ENCODE measurements at places on chromosomes 16 and 17.

- DNase-seq: no peak
These were observed 49.7 kb downstream of the EMP2 start for GRCh38 chr16:10530685-10531084.

DNA sequence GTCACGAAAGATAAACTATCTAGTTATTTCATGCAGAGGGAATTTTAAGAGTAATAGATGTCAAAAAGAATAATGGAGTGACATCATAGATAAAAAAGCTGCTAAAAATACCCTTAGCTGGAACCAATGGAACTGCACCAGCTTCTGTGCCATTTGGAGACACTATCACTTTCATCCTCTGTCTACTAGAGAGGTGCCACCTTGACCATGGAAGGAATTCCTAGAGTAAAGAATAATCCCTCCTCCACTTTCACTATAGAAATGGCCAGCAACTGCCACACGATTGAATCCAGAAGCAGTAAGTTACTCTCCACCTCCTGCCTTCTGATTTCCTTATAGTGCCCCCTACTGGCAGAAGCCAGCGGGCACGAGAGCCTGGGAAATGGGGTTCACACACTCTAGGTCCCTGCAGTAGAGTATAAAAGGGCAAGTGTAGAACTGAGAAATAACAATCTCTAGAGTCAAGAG is 2.8 kb upstream of the ALDH3A2 start:
- DNase-seq: peak; percentile 75

- DNase-seq: peak; percentile 94
These were observed 41.7 kb downstream of the SRL start for GRCh38 chr16:4200000-4200780.

GRCh38 chr17:32971171-32971570 is 20.5 kb upstream of the SPACA3 start:
- no peak for DNase-seq

DNA sequence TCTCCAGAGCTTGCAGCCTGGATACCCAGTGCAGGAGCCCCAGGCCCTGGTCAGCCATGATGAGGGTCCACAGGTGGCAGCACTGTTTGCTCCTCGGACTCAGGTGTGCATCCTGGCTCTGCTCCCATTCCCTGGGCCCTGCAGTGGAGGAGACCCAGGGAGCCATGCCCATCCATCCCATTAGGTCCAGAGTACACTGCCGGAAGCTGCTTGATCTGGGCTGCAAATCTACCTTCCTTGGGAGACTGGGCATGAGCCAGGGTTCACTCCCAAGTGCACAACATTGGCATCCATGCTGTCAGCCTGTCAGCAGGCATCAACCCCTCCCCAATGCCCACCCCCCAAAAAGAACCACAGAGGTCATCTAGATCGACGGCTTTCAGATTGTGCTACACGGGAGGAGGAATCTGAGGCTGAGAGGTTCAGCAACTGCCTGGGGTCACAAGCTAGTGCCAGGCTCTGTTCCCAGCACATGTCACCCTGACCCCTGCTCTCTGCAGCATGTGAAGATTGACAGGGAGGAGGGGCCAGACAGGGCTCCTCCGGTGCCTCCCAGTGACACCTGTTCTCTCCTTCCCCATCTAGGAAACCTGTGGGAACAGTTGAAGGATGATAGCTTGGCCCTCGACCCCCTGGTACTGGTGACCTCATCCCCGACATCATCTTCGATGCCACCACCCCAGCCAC is 15.7 kb downstream of the UNC119 start:
- DNase-seq: peak; percentile 82

DNA sequence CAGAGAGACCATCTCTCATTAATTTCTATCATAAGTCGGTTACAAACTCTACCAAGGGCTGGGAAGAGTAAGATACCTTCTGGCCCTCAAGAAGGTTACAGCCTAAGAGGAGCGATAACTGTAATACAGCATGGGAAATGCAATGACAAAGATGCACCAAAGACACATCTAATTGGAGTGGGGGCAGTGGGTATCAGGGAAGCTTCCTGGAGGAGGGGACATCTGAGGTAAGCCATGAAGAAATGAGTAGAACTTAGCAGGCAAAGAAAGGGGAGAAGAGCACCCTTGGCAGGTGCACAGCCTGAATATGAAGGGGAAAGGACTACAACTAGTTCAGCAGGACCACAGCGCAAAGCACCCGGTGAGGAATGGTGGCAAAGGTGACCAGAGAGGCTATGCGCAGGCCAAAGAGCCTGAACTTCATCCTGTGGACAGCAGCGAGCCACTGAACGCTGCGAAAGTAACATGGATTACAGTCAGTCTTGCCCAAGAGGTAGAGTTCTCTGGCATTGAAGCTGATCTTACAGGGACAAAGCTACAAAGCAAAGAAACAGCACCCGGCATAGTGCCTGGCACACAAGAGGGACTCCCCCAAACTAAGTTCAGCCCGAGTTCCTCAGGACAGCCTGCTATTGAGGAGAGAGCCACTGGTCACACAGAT is 2.8 kb downstream of the TBC1D10B start:
- peak; percentile 47 for DNase-seq

DNA sequence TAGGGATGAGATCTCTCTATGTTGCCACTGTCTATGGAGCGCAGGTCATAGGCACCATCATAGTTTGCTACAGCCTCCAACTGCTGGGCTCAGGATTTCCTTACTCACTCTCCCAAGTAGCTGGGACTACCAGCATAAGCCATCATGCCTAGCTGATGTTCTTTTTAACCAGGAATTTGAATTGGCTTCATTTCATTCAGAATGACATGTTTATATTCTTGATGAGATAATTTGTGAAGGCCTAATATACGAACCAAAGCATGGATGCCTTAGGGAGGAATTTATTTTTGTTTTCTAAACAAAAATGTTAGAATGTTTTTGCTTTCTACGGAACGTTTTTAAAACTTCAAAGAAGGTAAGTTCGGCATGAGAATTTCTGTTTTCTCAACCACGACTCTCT is 71.6 kb downstream of the HS3ST3B1 start:
- no peak for DNase-seq

- DNase-seq: peak; percentile 68
These were observed 127.1 kb upstream of the HS3ST3A1 start for GRCh38 chr17:13728781-13729180.

DNA sequence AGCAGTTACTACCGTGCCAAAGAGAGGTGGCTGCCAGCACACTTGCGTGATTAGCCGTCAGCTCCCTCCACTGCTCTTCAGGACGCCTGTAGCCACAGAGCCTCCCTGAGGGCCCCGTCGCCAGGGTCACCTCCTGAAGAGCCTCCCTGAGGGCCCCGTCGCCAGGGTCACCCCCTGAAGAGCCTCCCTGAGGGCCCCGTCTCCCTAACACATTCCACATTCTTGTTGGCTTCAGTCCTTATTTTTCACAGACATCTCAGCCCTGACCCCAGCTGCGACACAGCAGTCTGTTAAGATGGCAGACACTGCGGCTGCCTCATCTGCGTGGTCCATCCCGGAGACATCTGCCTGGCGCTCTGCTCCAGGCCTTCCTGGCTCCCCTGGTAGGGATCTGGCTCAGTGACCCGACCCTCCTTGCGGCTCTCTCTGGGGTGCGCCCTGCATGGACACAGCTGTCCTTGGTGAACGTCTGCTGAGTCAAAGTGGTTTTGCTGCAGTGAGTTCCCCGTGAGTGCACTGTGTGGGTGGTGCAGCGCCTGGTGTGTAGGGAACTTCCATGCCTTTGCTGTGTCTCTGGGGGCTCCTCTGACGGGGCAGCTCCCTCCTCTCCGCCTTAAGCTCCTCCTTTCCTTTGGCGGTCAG is 11.4 kb downstream of the ACSF3 start:
- peak; percentile 78 for DNase-seq

- DNase-seq: peak; percentile 88
These were observed 699 bp downstream of the MPRIP start for GRCh38 chr17:17042851-17043460.

DNA sequence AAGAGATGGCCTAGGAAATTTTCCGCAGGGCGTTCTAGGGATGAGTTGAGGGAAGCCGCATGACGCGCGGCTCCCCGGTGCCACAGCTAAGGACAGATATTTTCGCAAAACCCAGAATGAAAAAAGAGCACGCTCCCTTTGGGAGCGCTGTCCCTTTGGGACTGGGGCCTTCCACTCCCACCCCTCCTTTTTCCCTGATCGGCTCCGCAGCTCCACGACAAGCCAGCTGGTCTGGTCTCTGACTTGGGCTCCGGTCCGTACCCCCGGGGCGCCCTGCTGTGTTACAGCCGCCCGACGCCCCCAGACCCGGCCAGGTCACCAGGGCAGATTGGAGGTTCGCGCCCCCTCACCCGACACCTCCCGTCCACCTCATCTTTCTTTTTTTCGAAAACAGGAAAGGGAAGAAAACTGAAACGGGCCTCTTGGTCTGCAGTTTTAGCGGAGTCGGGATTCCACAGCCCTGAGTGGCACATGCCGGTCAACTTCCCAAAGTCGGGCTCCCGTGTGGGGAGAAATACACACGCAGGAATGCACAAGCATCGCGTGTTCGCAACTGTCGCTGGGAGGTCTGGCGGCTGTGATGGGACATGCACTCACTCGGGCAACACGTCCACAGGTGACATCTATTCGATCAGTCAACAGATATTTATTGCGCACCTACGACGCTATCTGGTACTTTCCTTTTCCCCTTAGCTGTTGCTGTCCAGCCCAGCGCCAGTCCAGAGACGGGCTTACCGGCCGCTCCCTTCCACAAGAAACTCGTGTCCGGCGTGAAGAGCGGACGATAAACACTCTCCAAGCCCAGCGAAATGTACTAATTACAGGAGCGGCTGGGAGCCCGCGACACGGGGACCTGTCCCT is 3.9 kb upstream of the SOX9 start:
- DNase-seq: peak; percentile 77

DNA sequence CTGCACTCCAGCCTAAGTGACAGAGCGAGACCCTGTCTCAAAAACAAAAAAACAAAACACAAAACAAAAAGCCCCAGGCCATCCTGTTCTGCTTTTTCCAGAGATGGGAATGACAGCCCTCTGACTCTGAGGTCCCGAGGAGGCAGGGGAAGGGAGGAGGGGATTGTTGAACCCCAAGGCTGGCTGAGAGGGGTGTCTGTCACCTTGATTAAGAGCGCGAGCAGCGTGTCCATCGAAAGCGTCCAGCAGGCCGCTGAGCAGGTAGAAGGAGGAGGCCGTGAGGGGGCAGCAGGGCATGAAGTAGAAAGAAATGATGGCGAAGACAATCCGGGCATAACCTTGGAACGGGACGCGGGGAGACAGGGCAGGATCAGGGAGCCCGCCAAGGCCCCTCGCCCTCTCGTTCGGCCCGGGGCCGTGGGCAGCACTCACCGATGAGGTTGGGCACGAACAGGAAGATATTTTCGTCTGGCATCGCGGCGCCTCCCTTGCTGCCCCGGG is 593 bp downstream of the CDIPT start:
- peak; percentile 42 for DNase-seq

DNA sequence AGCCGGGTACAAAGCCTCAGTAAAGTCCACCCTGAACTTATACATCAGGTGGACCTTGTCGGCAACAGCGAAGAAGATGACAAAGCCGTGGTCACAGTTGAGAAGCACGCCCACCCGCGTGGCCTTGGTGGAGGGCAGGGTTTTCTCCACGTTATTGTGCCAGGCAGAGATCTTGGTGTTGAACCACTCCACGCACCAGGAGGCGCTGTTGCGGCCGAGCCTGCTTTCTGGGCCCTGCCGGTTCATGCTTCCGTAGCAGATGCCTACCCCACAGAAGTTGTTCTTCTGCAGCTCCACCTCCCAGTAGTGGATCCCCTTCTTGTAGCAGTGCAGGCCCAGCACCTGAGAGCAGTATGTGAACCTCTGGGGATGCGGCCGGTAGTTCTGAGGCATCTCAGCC is 22.1 kb downstream of the TRIM25 start:
- no peak for DNase-seq

Measured in osteoblast (primary cell).